Left renal cortex interstitium (tissue), 4 donors: ENCODE measurements at places on chromosomes 3 and 15. TPM values are rescaled to one million over a fixed set of nuclear protein-coding genes. Genes with fewer than 3 reads are reported as not detected.

GRCh38 chr3:72343078-72343477 lies 505.2 kb downstream of the SHQ1 start:
- DNase-seq: no peak

DNA sequence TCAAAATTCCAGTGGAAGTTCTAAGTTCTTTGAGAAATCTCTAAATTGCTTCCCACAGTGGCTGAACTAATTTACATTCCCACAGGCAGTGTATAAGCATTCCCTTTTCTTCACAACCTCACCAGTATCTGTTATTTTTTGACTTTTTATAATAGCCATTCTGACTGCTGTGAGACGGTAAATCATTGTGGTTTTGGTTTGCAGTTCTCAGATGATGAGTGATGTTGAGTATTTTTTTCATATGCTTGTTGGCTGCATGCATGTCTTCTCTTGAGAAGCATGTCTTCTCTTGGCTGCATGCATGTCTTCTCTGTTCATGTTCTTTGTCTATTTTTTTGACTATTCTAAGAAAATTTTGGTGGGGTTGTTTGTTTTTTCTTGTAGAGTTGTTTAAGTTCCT lies 499.6 kb upstream of the CCDC54 start:
- no peak for DNase-seq

GRCh38 chr3:143848704-143849103 lies 436 bp upstream of the SLC9A9 start:
- no peak for DNase-seq

GRCh38 chr3:15795651-15796308 lies 2.0 kb downstream of the ANKRD28 start:
- no peak for DNase-seq

- no peak for DNase-seq
Measured at GRCh38 chr3:186870421-186871201, 28.1 kb downstream of the ADIPOQ start.

DNA sequence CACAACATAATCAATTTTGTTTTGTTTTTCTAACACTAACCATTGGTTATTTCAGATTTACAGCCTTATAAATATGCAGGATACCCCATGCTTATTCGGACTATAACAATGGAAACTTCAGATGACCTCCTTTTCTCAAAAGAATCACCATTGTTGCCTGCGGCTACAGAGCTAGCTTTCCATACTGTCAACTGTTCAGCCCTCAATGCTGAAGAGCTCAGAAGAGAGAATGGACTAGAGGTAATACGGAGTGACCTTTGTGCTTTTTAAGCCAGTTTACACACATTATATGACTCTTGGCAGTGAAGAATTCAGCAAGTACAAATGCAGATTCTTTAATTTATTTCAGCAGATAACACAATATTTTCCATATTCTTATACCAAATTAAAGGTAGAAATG lies 81.8 kb downstream of the DNAJC13 start:
- DNase-seq: no peak

DNA sequence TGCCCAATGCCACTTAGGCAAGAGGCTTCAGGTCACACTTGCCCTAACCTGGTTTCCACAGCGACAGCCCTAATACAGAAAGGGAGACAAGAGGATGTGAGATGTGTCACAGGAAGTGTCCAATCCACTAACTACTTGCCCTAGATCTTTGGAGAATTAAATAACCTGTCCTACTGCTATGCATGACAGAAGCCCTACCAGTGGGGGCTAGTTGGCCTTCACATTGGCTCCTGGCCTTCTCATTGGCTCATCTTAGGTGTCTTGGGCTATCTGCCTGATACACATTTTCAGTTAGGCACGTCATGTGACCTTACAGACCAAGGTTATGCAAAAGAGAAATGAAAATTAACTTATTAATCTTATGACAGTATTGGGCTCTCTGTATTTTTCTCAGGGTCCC lies 449.9 kb downstream of the FHIT start:
- DNase-seq: no peak

- no peak for DNase-seq
Measured at GRCh38 chr3:58032186-58032585, 24.0 kb downstream of the FLNB start.

GRCh38 chr3:3087279-3087678 lies 22.9 kb downstream of the IL5RA start:
- no peak for DNase-seq

GRCh38 chr3:72397586-72397985 lies 450.7 kb downstream of the SHQ1 start:
- no peak for DNase-seq

- no peak for DNase-seq
Measured at GRCh38 chr3:12824299-12824698, 17.1 kb downstream of the RPL32 start.

- no peak for DNase-seq
Measured at GRCh38 chr15:74311734-74312444, 55.6 kb downstream of the CYP11A1 start.

DNA sequence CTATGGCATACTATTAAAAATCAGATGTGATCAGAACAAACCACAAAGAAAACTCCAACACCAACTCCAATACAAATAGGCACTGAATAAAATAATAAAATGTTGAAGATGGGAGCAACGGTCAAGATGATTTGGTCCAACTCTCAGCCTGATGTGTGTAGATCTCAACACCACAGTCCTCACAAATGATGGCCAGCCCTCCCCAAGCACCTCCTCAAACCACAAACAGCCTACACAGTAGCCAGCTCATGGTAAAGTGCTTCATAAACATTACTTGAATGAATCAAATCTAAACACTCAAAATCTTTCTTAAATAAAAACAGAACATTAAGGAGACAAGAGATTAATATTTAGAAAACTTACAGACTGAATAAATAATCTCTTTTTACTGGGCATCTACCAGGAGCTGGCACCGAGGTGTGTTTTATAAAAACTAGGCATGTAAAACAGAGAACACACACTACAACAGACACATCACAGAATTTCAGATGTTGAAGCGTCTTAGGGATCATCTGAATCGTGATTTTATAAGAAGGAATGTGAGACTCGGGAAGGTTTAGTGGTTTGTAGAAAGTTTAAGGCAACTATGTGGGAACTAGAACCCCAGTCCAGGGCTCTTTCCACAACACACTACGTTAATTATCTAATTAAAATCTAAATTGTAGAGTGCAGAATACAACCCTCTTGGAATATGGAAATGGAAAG lies 102.4 kb downstream of the MYLK start:
- no peak for DNase-seq

DNA sequence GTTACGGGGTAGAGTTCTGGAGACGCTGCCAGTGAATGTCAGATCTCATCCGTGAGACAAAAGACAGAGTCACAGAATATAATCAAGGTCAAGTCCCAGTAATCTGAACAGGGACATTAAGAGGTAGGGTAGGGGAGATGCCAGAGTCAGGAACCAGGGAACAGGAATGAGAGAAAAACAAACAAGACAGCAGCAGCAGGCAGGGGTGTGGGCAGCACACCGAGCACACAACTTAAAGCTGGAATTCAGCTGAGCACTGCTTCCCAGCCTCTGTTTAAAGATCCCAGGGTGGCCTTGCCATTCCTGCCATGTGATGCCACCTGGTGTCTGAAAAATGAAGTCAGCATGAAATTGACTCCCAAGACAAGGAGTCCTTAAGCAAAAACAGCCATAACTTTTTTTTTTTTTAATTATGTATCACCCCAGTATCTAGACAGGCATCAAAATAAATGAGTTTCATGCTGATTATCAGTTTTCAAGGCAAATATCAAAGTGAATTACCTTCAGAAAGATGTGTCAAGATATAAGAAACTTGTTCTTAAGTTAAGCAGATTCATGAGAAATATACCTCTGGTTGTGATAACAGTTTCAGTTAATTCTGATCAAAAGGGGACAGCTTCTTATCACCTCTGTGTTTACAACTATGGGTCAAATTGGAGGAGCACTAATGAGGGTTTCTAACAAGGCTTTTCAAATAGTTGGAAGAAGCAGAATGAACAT lies 203.7 kb downstream of the SLC9A9 start:
- peak; percentile 72 for DNase-seq

- peak; percentile 29 for DNase-seq
Measured at GRCh38 chr15:76866716-76867321, 38.3 kb downstream of the SCAPER start.

DNA sequence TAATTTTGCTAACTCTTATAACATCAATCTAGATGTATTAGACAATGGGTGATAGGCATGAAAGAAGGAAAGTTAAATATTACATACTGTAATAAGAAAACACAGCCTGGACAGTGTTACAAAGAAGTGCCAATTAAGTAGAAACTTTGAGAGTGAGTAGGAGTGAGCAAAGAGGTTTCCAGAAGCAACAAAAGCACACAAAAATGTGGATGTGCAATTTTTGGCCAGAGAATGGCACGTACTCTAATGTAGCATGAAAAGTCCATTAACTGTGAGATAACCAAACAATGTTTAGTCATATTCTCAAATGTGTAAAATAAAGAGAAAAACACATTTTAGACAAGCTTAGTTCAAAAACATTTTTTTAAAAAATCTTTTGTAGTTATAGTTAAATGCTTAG lies 567.3 kb downstream of the ROBO1 start:
- DNase-seq: no peak

DNA sequence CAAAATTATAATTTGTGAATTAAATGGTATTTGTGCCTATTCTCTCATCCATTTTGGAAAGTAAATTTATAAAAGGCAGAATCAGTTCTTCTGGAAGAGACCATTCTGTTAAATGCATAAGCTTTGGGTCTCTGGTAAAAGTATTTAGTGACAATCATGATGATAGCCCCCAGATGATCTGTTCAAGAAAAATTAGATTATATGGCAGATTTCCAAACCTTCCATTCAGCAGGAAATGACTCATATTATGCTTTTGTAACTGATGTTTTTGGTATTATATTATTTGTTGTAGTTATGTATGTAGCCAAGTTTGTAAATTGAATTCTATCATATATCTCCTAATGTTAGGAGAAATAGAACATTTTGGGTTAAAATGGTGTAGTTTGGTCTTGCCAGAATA lies 340.8 kb upstream of the DPH6 start:
- DNase-seq: no peak

- peak; percentile 18 for DNase-seq
Measured at GRCh38 chr3:107928084-107928445, 162.8 kb downstream of the CD47 start.

DNA sequence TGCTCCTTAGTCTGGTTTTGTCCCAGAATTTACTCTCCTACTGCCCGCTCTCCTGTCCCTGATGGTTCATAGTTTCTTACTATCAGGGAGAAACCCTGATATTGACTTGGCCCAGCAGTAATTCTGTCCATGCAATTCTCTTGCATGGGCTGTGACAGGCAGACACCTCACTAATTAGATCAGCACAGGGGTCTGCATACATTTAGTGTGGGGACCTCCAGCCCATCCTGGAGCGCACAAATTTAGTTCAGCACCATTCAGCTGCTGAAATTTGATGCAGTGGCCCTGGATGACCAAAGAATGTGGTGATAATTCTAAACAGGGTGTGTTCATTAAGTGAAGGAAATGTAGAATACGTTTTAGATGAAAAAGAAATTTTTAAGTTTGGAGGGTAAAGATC lies 555.5 kb upstream of the TBL1XR1 start:
- no peak for DNase-seq

GRCh38 chr3:48047841-48048464 lies 31.7 kb upstream of the MAP4 start:
- DNase-seq: no peak

DNA sequence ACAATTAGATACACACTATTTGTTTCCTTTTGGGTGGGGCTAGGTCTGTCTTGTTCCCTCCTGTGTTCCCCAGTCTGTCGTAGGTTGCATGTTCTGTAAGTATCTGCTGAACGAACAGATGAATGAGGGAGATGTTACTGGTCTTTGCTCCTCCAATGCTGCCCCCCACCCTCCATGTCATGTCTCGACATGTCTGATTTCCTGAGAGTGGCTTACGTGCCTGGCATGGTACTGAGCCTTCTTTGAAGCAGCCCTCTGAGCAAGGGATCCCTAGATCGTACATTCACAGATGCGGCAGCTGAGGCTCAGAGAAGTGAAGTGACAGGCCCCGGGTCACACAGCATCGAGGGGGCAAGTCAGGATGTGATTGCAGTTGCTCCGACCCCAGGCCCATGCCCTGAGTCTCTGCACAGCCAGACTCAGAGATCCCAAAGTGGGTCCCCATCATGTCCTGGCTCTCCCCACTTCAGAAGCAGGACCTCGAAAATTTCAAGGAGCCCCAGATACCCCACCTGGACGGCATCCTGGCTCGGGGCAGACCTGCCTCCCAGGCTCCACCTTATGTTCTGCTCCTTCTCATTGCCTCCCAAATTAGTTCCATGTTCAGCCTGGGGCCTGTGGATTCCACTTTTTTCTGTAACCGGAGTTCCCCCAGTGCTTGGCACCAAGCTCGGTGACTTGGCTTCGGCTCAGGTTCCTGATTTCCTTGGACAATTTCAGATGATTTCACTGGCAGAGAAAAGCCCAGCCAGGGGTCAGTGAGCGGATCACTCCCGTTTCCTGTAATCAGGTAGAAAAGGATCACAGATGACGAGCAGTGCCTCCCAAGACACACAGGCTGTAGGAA lies 24.7 kb downstream of the GOLGA6L2 start:
- no peak for DNase-seq

DNA sequence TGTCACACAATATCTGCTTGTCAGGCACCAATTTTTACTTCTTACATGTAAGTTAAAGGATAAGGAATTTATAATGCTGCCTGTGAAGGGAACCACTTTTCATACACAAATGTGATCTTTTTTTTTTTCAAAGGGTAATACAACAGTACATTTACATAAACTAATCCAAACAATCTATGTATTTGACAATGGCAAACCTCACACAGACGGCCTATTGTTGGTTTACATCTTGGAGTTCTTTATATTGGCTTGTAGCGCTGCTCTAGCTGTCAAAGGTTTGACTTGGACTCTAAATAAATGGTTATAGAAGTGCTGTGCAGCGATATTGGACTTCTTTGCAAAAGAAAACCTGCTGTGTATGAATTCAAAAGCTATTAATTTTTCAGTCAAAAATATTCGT lies 598.0 kb downstream of the FOXP1 start:
- DNase-seq: no peak

The CLDN18 gene
- polyA plus RNA-seq: 3.7 TPM

The EPHA6 gene
- polyA plus RNA-seq: 0.72 TPM

The UPK1B gene
- 6.9 TPM for polyA plus RNA-seq

The KLHL40 gene
- not detected for polyA plus RNA-seq

The VIPR1 gene
- polyA plus RNA-seq: 1.5 TPM

The KCNAB1 gene
- polyA plus RNA-seq: 3.2 TPM

The ACAN gene
- polyA plus RNA-seq: 2.2 TPM

The CEMIP gene
- 2.0 TPM for polyA plus RNA-seq

The ARL13B gene
- polyA plus RNA-seq: 21.6 TPM

The TF gene
- 2.5 TPM for polyA plus RNA-seq

The AHSG gene
- polyA plus RNA-seq: 0.58 TPM

The SV2B gene
- 0.69 TPM for polyA plus RNA-seq
